Ovary (tissue), 10 donors: ENCODE measurements at places on chromosomes 1 and 21. TPM values are rescaled to one million over a fixed set of nuclear protein-coding genes. Genes with fewer than 3 reads are reported as not detected.

DNA sequence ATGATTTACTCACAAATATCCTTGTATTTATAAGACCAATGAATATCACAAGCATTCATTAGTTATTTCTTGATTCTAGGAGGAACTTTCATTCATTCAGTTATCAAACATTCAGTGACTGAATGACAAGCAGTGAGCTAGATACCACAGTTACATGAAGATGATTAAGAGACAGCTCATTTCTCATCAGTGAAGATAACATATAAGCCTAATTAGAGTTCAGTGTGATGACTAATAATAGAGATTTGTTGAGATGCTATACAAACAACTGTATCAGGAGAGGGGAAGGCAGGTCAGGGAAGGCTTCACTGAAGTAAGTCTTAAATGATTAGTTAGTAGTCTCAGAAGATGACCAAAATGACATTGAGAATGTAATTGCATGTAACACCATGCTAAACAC, 14.6 kb upstream of the C1orf105 start:
- H3K4me1 ChIP-seq: peaks cover 3% of the 10 kb centered on the region
- DNase-seq: no peak
- no peaks in the 10 kb centered on the region for H3K36me3 ChIP-seq
- no peak overlapping the region for H3K27ac ChIP-seq

DNA sequence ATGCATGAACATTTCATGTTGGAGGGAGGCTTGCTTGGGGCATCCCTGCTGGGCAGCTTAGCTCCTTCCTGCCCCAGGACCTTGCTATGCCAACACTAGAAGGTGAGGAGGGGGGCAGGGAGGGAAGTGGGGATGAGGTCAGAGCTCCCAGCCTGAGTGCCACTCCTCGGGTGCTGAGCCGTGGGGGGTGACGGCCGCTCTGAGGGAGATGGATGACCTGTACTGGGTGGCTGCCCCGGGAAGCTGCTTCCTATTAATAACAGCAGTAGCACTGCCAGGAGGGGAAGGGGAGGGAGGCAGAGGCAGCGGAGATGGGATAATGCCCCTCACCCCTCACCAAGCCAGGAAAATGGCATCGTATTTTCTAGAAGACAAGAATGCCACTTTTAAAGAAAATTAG, 60.6 kb downstream of the UBIAD1 start:
- H3K27me3 ChIP-seq: no peaks in the 10 kb centered on the region
- H3K4me3 ChIP-seq: no peak overlapping the region
- DNase-seq: no peak
- H3K27ac ChIP-seq: no peak overlapping the region
- H3K4me1 ChIP-seq: no peaks in the 10 kb centered on the region
- H3K36me3 ChIP-seq: no peaks in the 10 kb centered on the region

- no peaks in the 10 kb centered on the region for H3K36me3 ChIP-seq
- peaks cover 2% of the 10 kb centered on the region for H3K4me1 ChIP-seq
- no peak for DNase-seq
- no peak overlapping the region for H3K27ac ChIP-seq
- no peak overlapping the region for H3K4me3 ChIP-seq
Measured at GRCh38 chr1:3730543-3731247, 21.6 kb upstream of the CCDC27 start.

DNA sequence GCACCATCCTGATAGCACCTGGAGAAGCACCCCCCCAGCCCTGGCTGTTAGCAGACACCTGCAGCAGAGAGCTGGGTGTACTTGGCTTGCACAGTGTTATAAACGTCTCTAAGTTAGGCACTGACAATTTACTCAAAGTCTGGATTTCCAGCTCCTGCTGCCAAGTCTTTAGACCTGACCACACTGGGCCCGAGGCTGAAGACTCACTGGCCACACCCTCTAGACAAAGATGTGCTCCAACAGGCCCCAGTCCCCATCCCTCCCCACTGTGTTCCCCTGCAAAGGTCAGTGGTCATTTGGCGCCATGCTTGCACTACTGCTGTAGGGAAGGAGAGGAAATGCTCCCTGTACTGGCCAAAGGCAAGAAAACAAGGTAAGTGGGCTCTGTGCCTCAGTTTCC, 31.1 kb downstream of the PADI6 start:
- H3K4me1 ChIP-seq: no peaks in the 10 kb centered on the region
- DNase-seq: no peak
- H3K27me3 ChIP-seq: no peaks in the 10 kb centered on the region
- no peak overlapping the region for H3K4me3 ChIP-seq
- H3K36me3 ChIP-seq: no peaks in the 10 kb centered on the region

DNA sequence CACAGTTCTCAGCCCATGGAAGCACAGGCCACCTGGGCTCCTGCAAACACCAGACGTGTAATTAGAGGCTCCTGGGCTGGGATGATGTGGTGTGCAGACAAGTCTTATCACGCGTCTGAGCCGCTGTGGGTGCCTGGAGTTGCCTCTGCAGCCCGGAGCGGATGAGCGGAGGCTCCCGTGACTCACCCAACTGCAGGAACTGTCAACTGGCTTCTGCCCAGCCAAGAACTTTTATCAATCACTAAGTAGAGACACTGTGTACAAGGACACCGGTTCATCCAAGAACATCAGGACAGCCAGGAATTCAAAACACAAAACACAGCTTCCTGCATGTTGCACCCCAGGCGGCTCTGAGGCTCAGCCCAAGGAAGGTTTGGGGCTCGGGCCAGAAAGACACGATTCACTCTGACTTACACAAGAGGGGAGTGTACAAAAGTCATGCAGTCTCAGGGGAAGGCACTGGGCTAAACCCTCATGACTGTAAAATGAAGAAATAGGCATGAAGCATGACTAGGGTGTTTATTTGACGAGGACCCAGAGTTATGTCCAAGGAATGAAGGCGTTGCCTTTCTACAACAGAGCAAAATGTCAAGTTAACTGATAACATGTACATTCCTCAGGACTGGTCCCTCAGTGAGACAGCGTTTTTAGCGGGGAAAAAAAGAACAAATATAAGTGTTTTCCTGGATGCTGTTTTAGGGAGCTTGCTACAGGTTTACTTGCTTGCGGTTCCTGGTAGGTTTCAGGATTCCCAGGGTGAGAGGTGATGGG, 21.1 kb downstream of the ERRFI1 start:
- peak overlapping the region; percentile 7 for H3K4me3 ChIP-seq
- no peaks in the 10 kb centered on the region for H3K27me3 ChIP-seq
- no peaks in the 10 kb centered on the region for H3K36me3 ChIP-seq
- H3K4me1 ChIP-seq: peaks cover 22% of the 10 kb centered on the region
- DNase-seq: peak; percentile 91
- peak overlapping the region; percentile 76 for H3K27ac ChIP-seq

DNA sequence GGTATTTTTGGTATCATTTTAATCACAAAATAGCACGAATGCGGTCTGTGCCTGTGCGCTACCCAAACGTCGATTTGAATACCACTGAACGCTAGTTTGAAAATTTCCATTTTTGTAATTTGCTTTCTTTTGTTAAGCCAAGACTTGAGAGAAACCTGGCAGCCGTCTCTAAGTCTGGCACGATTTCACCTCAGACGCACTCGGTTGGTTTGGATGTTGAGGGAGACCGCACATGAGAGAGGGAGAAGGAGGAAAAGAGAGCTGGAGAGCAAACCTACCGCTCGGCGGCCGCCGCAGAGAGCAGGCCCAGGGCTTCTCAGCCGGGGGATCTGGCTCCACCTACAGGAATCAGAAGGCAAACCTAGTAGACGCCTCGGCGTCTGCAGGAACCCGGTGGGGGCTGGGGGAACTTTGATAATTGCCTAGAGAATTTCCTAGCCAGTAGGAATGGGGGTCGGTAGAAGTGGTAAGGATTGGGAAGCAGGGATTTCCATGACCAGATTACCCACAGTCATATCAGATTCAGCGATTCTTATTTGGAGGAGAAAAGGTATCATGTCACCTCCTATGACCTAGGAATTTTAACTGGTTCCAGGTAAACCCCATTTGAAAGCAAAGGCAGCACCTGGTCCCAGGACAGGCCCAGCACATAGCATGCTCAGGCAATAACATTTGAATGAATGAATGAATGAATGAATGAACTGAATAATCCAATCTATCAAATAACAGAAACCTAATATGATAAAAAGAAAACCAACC, 83.2 kb downstream of the TM2D1 start:
- H3K4me3 ChIP-seq: peak overlapping the region; percentile 21
- H3K27me3 ChIP-seq: no peaks in the 10 kb centered on the region
- H3K4me1 ChIP-seq: peaks cover 18% of the 10 kb centered on the region
- H3K36me3 ChIP-seq: no peaks in the 10 kb centered on the region

- H3K4me3 ChIP-seq: no peak overlapping the region
- no peaks in the 10 kb centered on the region for H3K4me1 ChIP-seq
- no peak for DNase-seq
- no peak overlapping the region for H3K27ac ChIP-seq
Measured at GRCh38 chr1:100458661-100459357, 79.1 kb upstream of the GPR88 start.

- no peaks in the 10 kb centered on the region for H3K4me1 ChIP-seq
- no peaks in the 10 kb centered on the region for H3K36me3 ChIP-seq
- no peak for DNase-seq
- H3K27ac ChIP-seq: no peak overlapping the region
- H3K27me3 ChIP-seq: no peaks in the 10 kb centered on the region
Measured at GRCh38 chr1:151968058-151968457, 25.6 kb downstream of the S100A10 start.

DNA sequence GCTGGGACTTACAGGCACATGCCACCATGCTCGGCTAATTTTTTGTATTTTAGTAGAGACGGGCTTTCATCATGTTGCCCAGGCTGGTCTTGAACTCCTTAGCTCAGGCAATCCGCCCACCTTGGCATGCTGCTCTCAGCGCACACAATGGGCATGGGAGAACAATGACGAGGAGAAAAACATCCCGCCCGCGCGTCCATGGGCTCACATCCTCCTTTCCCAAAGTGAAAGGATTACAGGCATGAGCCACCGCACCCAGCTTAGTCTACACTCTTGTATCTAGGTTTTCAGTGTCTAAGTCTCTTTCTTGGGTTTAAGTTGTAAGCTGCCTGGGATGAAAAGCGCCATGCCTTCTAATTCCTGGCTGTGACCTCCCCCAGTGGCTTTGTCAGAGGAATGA, 37.9 kb downstream of the CDK18 start:
- H3K27ac ChIP-seq: no peak overlapping the region
- no peak for DNase-seq
- no peak overlapping the region for H3K4me3 ChIP-seq
- H3K27me3 ChIP-seq: no peaks in the 10 kb centered on the region
- H3K4me1 ChIP-seq: no peaks in the 10 kb centered on the region

- no peak overlapping the region for H3K27ac ChIP-seq
- no peaks in the 10 kb centered on the region for H3K4me1 ChIP-seq
- DNase-seq: no peak
- H3K36me3 ChIP-seq: no peaks in the 10 kb centered on the region
- no peaks in the 10 kb centered on the region for H3K27me3 ChIP-seq
- H3K4me3 ChIP-seq: no peak overlapping the region
Measured at GRCh38 chr1:162347281-162347680, 29.4 kb downstream of the SPATA46 start.

GRCh38 chr1:113074237-113074636, 1.2 kb downstream of the LRIG2 start:
- H3K27ac ChIP-seq: no peak overlapping the region
- H3K27me3 ChIP-seq: no peaks in the 10 kb centered on the region
- no peaks in the 10 kb centered on the region for H3K36me3 ChIP-seq
- H3K4me1 ChIP-seq: peaks cover 2% of the 10 kb centered on the region

DNA sequence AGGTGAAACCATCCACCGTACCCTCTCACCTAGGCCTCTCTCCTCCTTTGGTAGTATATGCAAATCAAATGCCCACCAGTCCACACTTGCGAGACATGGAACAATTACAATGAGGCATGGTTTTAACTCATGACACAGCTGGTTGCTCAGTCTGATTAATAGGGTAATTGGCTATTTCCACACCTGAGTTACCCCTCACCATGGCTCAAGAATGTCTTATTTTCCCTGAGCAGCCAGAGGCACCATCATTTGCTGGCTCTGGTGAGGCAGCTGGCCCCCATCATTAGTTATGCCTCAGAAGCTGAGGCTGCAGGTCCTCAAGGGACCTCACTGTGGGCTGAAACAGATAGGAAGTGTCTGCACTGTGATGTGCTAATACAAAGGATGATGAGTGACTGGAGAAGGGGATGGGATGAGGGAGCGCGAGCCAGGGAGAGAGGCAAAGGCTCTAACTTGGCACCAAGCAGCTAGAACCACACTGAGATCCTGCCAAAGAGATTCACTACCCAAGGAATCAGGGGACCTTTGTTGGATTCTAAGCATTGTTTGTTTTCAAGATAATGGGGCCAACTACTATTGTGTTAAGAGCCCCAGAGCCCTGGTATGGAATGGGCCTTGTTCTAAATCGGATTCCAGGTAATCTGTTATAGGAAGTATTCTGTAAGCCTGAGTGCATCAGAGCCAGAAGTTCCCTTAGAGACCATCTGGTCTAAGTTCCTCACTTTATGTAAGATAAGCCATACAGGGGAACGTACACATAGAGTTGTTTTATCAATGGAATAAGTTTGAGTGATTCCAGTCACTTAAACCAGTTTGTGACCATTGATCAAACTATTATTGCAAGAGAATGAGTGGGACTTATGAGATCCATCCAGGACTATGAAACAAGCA, 80.0 kb upstream of the CNTN2 start:
- no peak overlapping the region for H3K4me3 ChIP-seq
- H3K27me3 ChIP-seq: no peaks in the 10 kb centered on the region
- no peaks in the 10 kb centered on the region for H3K4me1 ChIP-seq
- no peak overlapping the region for H3K27ac ChIP-seq

DNA sequence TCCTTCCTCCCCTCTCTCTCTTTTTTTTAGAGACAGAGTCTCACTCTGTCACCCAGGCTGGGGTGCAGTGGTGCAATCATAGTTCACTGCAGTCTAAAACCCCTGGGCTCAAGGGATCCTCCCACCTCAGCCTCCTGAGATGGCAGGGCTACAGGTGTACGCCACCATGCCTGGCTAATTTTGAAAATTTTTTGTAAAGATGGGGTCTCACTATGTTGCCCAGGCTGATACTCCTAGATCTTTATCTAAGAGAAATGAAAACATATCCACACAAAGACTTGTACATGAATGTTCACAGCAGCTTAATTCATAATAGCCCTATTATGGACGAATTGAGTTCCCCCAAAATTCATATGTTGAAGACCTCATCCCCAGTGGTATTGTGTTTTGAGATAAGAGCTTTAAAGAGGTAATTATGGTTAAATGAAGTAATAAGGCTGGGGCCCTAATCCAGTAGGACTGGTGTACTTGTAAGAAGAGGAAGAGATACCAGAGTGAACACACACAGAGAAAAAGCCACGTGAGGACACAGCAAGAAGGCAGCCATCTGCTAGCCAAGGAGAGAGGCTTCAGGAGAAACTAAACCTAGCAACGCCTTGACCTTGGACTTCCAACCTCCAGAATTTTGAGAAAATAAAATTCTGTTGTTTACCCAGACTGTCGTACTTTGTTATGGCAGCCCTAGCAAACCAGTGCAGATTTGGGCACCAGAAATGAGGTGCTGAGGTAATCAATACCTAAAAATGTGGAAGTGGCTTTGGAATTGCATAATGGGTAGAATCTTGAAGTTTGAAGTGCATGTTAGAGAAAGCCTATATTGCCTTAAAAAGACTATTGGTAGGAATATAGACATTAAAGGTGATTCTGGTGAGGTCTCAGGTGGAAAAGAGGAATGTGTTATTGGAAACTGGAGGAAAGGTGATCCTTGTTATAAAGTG, 13.2 kb downstream of the IFNLR1 start:
- no peaks in the 10 kb centered on the region for H3K27me3 ChIP-seq
- H3K27ac ChIP-seq: no peak overlapping the region
- H3K4me3 ChIP-seq: no peak overlapping the region
- no peak for DNase-seq
- H3K4me1 ChIP-seq: no peaks in the 10 kb centered on the region

Gene STUM
- total RNA-seq: 2.5 TPM

Gene SYCP1
- total RNA-seq: not detected

Gene CNKSR1
- total RNA-seq: 16.8 TPM

Gene PRPF38B
- 31.7 TPM for total RNA-seq

Gene KPNA6
- total RNA-seq: 18.4 TPM

Gene HLX
- total RNA-seq: 7.6 TPM

Gene FCAMR
- total RNA-seq: not detected

Gene C1QC
- 108 TPM for total RNA-seq
